ENCODE measurements at places on chromosomes 7 and 10.

DNA sequence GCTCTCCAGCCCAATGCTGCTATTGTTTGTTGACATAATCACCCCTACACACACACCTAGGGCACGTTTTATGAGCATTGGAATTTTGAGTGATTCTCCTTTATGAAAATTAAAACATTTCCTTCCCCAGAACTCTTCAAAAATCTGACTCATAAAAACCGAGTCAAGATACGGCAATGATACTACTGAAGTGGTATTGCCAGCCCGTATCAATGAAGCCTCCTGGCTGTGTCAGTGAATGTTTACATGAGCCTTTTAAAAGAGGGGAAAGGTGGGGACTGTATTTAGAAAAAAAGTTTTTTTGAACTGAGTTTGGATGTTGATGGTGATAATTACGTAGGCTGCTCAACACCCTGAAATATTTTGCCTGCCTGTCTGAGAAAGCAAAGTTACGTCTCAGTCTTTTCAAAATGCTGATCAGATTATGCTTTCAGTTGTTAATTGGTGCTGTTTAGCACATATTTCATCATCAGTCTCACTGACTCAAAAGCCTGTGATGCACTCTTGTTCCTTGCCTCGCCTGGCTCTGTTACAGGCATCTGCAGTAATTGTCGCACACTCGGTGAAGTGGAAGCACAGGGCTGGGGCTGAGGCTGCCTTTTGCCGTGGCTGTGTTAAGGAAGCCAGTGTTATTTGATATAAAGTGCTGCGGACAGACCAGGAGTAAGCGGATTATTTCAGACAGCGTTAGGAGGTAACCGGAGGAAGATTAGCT is 157.4 kb upstream of the TCF7L2 start:
- DNase-seq = peak; percentile 54

GRCh38 chr10:47041396-47042198 is 130.4 kb downstream of the PTPN20 start:
- no peak for DNase-seq

DNA sequence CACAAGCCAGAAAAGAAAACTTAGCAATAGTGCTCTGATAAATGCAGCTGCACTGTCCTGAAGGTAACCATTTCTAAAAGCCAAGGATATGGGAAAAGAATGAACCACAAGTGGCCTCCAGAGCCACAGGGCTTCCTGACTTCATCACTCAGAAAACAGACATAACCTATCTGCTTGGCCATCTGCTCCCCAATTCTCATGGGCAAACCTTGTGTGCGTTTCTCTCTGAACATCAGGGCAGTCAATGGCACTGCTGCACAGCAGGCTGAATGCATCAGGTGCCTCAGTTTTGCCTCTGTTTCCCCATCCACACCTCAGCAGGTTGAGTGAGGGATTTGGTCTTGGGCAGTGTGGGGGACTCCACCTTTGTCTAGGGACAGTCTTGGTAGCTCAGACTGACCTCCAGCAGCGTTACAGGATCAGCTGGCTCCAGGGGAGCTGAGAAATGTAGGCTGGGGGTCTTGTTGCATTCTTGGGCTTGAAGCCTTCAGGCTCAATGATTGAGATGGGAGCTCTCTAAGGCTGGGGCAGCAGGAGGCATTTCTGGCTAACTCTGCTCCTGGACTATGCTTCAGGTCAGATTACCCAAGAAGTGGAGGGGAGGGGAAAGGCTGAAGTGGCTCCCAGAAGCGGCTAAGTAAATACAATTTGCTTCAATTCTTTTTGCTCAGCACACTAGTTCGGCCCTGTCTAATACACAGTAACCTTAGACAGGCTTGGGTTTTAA is 23.6 kb upstream of the PDLIM1 start:
- DNase-seq = no peak

- peak; percentile 33 for DNase-seq
Observed at GRCh38 chr10:29841724-29842649, 207.2 kb upstream of the SVIL start.

DNA sequence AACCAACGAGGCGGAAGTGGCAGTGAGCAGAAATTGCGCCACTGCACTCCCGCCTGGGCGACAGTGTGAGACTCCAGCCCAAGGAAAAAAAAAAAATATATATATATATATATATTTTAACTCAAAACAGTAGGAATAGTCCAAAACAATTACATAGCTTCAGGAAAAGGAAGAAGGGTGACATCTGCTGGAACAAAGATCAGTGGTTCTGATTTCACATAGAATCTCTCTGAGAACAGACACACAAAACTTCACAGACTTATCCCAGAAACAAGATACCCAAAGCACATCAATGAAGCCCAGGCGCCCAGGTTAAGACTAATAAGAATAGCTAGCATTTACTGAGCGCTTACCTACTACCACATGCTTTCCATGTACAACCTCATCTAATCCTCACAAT is 45.0 kb downstream of the DNMBP start:
- DNase-seq = peak; percentile 64

DNA sequence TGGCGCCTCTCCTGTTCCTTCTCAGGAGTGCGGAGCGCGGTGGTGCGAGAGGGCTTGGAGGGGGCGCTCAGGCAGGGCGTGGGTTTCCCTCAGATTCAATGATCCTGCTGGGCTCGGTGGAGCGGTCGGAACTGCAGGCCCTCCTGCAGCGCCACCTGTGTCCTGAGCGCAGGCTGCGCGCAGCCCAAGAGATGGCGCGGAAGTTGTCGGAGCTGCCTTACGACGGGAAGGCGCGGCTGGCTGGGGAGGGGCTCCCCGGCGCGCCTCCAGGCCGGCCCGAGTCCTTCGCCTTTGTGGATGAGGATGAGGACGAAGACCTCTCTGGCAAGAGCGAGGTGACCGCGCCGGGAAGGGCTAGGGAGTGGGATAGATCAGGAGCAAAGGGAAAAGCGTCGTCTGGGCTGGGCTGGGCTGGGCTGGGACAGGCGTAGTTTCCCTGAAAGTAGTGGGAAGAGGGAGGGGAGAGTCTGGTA is 17.0 kb downstream of the FAM131B start:
- peak; percentile 28 for DNase-seq
